ENCODE measurements at places on chromosomes 13 and 19. TPM values are rescaled to one million over a fixed set of nuclear protein-coding genes. Genes with fewer than 3 reads are reported as not detected.

NALCN gene
- 8.5 TPM for total RNA-seq

CEACAM6 gene
- not detected for total RNA-seq

NTN5 gene
- total RNA-seq: not detected

ZNF793 gene
- total RNA-seq: not detected

GRCh38 chr19:3511506-3512251 is 5.6 kb downstream of the FZR1 start:
- no peak for DNase-seq

DNA sequence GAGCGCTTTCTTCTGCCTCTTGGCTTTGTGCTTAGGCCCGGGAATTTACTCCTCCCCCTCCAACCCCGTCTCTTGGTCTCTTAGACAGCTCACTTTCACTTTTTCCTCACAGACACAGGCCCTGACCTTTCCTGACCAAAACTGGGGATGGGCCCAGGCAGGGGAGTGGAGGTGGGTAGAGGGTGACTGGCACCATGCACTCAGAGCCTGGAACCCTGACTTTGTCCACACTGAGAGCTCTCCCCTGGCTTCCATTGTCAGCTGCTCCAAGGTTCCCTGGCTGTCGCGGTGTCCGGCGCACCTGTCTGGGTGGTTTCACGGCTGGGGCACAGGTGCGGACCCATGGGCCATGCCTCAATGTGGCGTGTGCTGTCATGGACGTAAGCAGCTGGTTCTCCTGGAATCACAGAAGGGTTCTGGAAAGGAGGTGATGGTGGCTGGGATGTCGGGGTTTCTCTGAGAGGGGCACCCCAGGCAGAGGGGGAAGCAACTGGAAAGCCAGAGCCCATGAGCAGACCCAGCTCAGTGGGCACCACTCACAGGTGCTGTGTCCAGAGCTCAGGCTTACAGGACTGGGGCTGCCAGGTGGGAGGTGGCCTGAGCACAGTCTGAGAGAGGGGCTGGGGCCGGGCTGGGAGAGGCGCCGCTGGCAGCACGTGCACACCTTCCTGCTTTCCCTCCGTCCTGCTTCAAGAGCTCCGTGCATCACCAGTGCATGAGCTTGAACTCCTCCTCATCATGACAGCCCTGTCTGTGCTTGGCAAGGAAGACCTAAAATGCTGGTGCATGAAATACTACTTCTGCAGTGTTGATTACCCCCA is 28.0 kb upstream of the C1QTNF9 start:
- DNase-seq: no peak

DNA sequence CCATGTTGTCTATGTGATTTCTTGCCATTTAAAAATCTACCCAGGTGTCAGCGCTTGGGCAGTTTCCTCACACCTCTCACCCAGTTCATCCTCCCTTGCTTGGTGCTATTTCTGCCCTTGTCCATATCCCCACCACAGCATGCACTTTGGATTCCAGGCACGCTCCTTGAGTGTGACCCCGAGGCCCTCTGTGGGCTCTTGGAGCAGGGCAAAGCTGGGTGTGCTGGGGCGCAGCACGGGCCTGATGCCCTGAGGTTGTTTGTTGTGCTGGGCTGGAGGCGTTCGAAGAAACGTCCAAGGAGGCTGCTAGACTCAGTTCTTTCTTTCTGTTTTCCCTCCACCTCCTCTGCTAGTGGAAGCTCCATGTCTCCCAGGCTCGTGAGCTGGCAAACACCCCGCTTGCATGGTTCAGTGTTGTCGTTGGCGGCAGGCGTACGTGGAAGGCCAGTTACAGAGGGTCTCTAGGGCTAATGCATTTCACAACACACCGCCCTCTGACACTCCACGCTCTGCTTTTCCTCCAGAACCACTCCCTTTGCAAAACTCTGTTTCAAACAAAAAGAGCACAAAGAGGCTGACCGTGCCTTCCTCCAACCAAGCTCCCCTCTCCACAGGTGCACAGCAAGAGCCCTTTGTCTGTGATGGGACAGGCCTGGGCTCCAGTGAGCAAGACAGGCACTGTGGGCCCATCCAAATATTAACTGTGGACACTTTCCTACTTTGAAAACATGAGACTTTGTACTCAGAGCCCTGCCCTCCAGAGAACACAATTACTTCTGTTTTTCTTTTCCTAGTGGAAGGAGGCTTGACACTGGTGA is 117.7 kb upstream of the GJB6 start:
- DNase-seq: no peak

DNA sequence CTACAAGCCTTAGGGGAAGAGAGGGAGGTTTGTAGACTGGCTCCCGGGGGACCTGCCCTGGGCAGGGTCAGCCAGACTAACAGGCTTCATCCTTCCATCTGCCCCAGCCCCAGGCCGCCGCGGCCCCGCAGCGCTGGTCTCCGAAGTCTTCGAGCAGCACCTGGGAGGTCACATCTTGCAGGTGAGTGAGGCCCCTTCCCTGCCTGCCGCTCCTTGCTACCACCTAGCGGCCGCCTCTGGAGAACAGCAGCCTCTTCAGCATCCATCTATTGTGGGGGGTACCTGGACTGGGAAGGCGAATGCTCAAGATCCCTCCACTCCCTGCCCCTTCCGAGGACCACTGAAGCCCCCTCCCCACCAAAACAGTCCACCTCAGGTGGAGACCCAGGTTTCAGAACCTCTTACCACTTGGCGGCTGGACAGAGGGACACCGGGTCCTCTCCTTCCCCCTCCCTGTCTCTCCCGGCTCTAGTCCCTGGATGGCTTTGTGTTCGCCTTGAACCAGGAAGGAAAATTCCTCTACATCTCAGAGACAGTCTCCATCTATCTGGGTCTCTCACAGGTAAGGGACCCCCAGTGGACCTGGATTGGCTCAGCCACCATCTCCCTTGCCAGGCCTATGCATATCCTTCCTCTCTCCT is 12.7 kb downstream of the NPAS1 start:
- DNase-seq: peak; percentile 69

- DNase-seq: no peak
These were observed 31.8 kb downstream of the GJA3 start for GRCh38 chr13:20129076-20129475.

GRCh38 chr19:45676851-45677263 is 8.8 kb downstream of the GIPR start:
- no peak for DNase-seq

GRCh38 chr19:50626011-50626410 is 13.7 kb downstream of the SYT3 start:
- no peak for DNase-seq

DNA sequence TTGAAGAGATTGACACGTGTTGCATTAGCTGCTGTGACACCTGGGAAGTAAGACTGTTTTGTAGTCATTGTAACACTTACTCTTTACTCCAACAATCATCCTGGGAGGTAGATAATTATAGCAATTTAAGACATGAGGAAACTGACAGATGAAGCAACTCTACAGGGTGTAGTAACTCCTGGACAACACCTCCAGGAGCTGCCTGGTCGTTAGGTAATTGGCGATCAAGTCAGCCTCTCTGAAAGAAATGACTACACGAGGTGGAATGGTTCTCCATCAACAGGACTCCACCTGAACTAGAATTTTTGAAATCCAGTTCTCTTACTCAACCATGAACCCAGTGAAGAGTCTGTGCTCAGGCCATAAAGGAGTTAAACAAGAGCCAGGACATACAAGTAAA is 43.0 kb upstream of the LRCH1 start:
- DNase-seq: no peak

DNA sequence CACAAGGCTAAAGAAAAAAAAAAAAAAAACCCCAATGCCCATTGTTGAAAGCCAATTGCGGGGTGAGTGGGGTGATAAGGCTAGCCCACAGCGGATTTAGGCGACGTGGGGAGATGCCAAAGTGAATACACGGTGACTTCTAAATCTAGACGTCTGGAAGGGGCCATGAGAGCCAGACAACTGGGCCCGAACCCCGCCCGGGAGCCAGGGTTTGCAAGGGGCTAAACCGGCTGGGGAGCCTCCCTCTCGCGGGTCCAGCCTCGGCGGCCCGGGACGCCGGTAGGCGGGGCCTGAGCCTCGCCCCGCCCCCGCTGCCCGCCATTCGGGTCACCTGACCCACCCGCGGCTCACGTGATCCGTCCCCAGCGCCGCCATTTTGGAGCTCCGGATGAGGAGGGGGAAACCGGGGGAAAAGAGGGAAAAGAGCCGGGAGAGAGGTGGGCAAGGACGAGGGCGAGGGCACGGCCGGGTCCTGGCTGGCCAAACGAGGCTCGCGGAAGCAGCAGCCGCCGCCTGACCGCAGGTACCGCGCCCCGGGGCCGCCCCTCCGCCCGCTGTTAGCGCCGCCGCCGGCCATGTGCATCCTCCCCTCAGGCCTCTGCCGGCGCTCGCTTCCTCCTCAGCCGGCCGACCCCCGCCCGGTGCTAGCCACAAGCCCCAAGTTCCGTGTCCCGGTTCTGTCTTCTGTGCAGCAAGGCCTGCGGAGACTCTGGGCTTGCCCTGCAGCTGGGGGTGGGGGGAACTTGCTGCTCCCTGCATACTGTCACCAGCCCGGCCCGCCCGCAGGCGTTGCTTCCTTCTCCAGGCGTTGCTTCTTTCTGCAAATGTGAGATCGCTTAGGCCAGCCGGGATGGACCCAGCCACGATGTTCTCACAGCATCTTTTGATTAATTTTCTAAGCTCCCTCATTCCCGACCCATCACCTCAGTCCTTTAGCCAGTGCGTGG is at the start of gene ZNF507:
TSS of gene ZNF507 (plus strand) at position 350 of the 947 bp plus-strand sequence. CDS start 7,221 bp downstream, outside the sequence.
- peak; percentile 82 for DNase-seq

- no peak for DNase-seq
These were observed 640.8 kb downstream of the EFNB2 start for GRCh38 chr13:105894697-105895096.

DNA sequence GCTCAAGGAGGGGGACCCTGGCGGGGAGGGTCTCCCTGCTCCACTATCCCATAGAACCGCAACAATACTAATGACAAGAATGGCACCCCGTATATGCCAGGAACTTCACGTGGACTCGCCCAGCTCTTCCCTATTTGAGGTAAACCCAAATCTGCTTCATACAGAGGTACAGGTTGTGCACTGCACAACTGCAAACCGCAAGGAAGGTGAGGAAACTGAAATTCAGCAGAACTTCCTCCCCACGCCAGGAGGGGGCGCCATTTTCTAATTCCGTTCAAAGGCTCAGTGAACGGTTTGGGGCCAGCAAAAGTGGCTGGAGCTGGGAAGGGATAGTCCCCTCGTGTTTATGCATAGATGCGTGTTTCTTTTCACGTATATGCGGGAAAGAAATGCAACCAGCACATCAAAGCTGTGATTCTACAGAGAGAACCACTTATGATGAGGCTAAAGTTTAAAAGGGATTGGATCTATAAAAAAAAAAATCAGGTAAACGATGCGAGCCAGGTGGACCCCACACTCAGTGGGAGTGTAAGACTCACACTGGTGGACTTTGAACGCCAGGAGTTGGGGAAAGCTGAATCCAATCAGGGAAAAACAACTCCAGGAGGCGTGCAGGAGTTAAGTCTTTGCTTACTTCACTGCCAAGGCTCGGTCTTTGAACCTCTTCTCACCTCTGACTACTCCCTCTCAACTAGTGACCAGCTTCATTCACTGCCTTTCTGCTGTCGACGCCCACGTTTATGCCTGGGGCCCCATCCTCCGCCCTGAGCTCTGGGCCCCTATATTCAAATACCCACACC is 20.3 kb downstream of the C19orf81 start:
- peak; percentile 27 for DNase-seq

GRCh38 chr13:46866150-46866549 is 30.7 kb downstream of the HTR2A start:
- peak; percentile 57 for DNase-seq

DNA sequence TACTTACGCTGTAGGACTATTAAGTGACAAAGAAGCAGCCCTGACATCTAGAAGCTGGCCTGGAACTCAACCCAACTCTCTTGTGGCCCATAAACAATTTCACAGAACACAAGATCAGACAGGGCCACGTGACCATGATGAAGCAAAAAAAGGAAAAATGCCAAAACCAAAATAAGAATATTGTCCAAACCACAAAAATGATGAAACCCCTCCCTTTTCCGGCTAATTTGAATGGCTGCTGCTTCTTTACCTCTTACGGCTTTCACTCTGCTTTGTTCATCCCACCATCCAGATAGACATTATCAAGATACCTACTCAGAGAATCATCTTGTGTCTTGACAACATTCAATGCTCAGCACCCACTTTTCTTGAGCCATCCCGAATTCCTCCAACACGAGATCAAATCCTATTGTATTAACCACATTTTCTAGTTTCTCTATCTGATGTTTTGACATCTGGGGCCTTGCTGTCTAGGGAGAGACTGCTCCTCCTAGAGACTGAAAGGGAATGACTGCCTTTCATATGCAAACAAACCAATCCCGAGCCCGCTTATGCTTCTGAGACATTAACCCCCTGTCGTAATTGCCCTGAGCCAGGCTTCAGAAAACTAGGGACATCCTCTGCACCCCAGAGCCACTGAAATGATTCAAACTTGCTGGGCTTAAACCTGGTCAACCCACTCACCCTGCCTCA is 186.3 kb downstream of the TDRD3 start:
- peak; percentile 64 for DNase-seq

GRCh38 chr19:48249502-48250014 is 6.2 kb downstream of the CARD8 start:
- no peak for DNase-seq

DNA sequence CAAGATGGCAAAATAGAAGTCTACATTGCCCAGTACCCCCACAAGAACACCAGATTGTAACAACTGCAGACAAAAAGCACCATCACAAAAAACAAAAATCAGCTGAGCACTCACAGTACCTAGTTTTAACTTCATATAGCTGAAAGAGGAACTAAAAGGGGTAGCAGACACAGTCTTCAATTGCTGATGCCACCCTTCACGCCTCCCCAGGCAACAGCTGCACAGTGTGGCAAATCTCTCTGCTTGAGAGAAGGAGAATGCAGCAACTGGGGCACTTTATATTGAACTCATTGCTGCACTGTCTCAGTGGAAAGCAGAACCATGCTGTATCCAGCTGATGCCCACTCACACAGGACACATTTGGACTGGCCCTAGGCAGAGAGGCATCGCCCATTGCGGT is 2714.5 kb upstream of the PCDH20 start:
- DNase-seq: no peak

DNA sequence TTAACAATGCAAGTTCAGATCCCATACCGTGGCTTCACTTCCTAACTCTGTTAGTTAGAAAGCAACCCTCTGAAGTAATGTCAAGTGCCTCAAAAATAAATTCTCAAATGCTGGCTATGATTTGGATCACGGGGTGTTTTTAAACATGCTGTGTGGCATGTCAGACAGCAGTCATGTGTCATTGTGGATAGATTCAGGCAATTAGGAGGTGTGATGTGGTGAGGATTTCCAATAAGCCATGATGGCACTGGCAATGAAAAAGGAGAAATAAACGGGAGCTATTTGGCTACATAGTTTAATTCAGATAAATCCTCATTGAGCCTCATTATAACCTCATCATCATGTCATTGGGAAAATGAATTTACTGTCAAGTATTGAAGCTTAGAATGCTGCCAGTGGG is 130.3 kb downstream of the ATP8A2 start:
- no peak for DNase-seq

Data from MCF 10A (cell line).